ENCODE measurements at places on chromosomes 5 and 9. TPM values are rescaled to one million over a fixed set of nuclear protein-coding genes. Genes with fewer than 3 reads are reported as not detected.

DNA sequence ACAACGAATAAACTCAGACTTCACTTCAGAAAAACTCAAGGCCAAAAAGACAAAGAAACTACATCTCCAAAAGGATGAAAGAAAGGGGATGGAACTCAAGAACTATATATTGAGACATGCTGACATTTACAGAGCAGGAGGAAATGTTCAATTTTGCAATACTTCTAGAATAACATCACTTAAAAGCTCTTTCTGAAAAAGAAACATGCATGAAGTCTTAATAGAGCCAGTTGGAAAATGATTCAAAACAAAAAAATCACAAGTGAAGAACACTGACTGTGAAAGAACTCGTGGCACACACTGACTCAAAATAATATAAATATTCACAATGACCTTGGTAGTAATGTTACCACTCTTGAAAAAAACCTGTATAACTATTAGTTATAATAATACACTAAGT lies 267.8 kb upstream of the NREP start:
- DNase-seq: no peak

DNA sequence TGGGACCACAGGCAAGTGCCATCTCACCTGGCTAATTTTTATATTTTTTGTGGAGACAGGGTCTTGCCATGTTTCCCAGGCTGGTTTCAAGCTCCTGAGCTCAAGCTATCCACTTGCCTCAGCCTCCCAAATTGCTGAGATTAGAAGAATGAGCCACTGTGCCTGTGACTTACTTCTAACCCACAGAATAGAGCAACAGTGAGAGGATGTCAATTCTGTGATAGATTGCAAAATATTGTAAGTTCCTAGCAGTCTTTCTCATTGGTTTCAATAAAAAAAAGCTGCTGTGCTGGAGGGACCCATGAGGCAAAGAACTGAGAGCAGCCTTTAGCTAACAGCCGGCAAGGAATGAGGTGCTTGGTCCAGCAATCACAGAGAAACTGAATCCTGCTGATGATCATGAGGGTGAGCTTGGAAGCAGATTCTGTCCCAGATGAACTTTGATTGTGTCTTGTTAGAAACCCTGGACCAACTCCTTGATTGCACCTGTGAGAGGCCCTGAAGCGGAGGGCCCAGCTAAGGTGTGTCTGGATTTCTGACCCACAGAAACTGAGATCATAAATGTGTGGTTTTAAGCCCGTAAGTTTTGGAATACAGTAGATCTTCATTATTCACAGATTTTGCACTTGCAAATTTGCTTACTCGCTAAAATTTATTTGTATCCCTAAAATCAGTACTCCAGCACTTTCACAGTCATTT lies 149.7 kb downstream of the GCNT1 start:
- DNase-seq: no peak

DNA sequence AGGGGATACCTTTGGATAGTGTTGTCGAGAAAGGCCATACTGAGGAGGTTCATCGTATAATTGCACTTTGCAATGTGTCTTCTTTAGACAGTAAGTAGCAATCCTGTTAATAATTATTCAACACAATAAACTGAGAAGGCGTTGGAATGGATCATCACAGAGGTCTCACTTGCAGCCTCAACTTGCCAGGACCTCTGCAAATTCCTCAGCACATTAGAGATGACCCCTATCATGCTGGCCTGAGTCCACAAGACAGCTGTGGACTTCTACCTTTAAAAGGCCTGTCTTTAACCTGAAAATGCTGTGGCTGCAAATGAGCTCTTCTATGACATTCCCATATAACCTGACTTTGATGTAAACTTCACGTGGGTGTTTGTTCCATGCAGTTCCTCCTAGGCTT lies 14.1 kb downstream of the SH3TC2 start:
- no peak for DNase-seq

DNA sequence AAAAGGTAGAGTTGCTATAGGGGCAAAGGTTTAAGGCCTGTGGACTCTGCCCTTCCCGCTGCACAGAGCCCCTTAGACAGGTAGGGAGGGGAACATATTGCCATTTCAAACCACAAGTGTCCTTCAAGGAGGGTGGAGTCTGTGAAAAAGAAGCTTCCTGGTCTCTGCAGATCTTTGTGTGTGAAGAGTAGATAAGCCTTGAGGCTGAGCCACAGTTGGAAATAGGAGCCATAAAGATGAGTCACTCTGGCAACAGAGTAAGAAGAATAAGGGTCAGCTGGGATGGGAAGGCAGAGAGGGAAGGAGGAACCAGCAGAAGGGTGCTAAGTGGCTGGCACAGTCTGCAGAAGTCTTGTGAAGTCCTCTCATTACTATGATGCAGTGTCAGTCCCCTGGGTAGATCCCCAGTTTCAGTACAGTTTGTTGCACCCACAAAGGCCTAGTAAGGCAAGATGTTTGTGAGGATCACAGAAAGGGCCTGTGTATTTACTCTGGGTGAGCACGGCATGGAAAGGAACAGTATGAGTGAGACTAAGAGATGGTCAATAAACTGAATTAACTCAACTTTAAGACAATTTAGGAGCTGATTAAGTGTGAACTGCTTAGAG lies 18.1 kb downstream of the GRXCR2 start:
- DNase-seq: no peak

The CDKN2B gene
- 0.09 TPM for total RNA-seq
